ENCODE measurements at places on chromosomes 11 and 22.
A peak's percentile ranks its signal among the peaks of the same experiment; 100 is the strongest.

DNA sequence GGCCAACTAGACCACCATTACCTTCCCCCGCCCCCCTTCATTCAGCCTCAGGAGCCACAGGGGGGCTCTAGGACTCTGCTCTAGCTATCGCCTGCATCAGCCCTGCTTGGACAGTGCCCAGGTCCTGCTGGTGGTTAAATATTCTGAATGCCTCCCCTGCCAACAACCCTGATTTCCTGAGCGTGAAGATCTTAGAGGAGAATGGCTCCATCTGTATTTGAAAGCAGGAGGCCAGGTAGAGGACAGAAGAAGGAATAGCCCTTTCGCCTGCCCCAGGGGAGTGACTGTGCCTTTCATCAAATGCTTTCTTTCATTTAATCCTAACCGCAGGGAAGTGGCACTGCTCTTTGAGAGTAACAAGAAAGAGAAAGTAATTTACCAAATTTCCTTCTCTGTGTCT lies 69.2 kb downstream of the ISX start:
- no peak overlapping the region for H3K4me3 ChIP-seq
- H3K27me3 ChIP-seq, result peaks cover 5% of the 10 kb centered on the region
- H3K27ac ChIP-seq, result no peak overlapping the region
- no peaks in the 10 kb centered on the region for H3K36me3 ChIP-seq
- H3K4me1 ChIP-seq, result no peaks in the 10 kb centered on the region
- no peak for DNase-seq

DNA sequence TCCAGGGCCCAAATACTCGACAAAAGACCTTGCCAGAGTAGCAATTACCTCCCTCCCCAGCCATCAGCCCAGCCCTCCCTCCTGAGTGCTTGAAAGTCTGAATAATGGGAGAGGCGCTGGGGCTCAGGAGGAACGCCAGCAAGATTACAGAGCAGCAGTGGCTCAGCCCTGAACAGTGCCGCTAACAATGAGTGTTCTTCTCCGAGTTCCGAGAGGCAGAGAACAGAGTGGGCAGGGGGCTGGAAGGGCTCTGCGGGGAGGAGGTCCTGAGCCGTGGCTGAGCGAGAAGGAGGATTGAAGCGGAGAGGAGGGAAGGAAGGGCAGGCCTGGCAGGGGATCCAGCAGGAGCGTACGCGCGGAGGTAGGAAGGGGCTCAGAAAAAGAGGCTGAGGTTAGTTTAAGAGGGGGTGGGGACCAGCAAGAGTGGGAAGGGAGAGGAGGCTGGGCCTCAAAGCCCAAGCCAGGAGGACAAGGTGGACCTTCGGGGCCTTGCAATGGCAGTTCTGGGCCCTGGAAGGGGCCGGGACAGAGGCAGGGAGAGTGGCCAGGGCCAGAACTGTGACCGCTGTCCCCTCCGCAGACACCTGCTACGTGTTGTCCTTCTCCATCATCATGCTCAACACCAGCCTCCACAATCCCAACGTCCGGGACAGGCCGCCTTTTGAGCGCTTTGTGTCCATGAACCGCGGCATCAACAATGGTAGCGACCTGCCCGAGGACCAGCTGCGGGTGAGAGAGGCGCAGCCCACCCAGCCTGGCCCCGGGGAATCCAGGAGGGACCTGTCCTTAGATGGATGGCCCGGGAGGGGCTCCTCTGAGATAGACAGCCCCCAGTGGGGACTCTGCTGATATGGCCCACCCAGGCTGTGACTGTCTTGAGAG lies 20.6 kb downstream of the CYTH4 start:
- peaks cover 22% of the 10 kb centered on the region for H3K36me3 ChIP-seq
- no peak for DNase-seq
- no peak overlapping the region for H3K27ac ChIP-seq
- H3K27me3 ChIP-seq, result no peaks in the 10 kb centered on the region

DNA sequence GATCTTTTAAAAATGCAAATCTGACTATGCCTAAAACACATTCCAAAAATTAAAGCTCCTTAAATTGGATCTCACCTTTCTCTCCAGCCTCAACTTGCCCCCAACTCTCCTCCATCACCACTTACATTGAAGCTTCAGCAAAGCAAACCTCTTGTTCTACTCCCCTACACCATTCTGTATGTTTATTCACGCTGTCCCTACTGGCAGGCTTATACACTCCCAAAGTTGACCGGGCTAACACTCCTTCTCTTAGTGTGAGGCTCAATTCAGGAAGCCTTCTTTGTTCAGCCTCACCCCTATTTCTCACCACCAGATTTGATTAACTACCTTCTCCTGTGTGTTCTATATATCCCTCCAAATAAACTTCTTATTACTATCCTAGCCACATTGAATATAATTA lies 1.8 kb upstream of the GDPD4 start:
- no peaks in the 10 kb centered on the region for H3K4me1 ChIP-seq
- no peak overlapping the region for H3K4me3 ChIP-seq
- no peaks in the 10 kb centered on the region for H3K36me3 ChIP-seq
- H3K27me3 ChIP-seq, result no peaks in the 10 kb centered on the region
- DNase-seq, result no peak

GRCh38 chr11:61062181-61062930 lies 39.9 kb upstream of the CD5 start:
- no peaks in the 10 kb centered on the region for H3K4me1 ChIP-seq
- no peaks in the 10 kb centered on the region for H3K27me3 ChIP-seq
- DNase-seq, result no peak

GRCh38 chr11:75013051-75013450 lies 24.3 kb downstream of the NEU3 start:
- no peak overlapping the region for H3K27ac ChIP-seq
- H3K27me3 ChIP-seq, result no peaks in the 10 kb centered on the region
- DNase-seq, result no peak
- H3K4me1 ChIP-seq, result no peaks in the 10 kb centered on the region
- peaks cover 18% of the 10 kb centered on the region for H3K36me3 ChIP-seq

- no peaks in the 10 kb centered on the region for H3K27me3 ChIP-seq
- H3K4me1 ChIP-seq, result peaks cover 4% of the 10 kb centered on the region
- H3K36me3 ChIP-seq, result peaks cover 3% of the 10 kb centered on the region
- no peak overlapping the region for H3K27ac ChIP-seq
Observed at GRCh38 chr11:110130642-110131238, 37.5 kb downstream of the ZC3H12C start.

- no peaks in the 10 kb centered on the region for H3K36me3 ChIP-seq
- no peak overlapping the region for H3K4me3 ChIP-seq
- peaks cover 18% of the 10 kb centered on the region for H3K4me1 ChIP-seq
- no peak for DNase-seq
- no peak overlapping the region for H3K27ac ChIP-seq
Observed at GRCh38 chr11:329886-330253, 9.2 kb upstream of the IFITM3 start.

- no peak for DNase-seq
- H3K4me3 ChIP-seq, result no peak overlapping the region
- no peaks in the 10 kb centered on the region for H3K4me1 ChIP-seq
- peaks cover 5% of the 10 kb centered on the region for H3K36me3 ChIP-seq
- H3K27me3 ChIP-seq, result no peaks in the 10 kb centered on the region
- H3K27ac ChIP-seq, result no peak overlapping the region
Observed at GRCh38 chr11:67227726-67228125, 38.5 kb upstream of the GRK2 start.

GRCh38 chr11:11409901-11410300 lies 56.9 kb upstream of the CSNK2A3 start:
- H3K4me3 ChIP-seq, result no peak overlapping the region
- peaks cover 97% of the 10 kb centered on the region for H3K27me3 ChIP-seq
- H3K36me3 ChIP-seq, result no peaks in the 10 kb centered on the region
- H3K4me1 ChIP-seq, result peaks cover 8% of the 10 kb centered on the region
- DNase-seq, result no peak
- no peak overlapping the region for H3K27ac ChIP-seq

DNA sequence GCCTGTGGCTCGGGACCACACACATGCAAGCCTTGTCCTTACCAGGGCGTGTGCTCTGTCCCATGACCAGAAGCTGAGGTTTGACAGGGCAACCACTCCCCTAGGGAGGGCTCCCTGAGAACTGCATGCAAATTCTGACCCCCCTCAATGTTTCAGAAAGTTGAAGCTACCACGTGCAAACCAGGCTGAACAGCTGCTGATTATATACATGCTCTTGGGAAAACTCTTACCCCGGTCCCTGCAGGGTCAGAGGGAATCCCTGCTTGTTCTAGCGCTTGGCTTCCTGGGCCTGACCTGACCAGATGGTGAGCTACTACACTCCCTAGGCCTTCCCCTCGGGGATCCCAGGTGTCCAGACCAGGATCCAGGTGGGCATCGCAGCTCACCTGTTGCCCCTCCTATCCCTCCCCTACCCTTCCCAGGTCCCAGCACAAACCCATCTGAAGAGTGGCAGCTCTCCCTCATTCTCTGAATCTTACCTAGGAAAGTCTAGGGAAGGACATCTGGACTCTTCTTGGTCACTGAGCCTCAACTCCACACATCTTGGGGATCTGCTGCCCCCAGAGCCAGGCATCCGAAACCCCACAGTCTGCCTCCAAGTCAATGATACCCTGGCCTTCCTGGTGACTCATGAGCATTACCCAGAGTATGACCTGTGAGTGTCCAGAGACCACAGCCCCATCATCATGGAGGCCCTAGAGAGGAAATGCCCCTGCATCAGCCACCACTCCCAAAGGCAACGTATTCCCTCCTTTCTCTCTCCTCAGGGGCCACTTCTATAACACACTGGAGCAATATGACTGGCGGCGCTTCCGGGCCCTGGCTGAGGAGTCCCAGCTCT lies 61.5 kb downstream of the BTG4 start:
- H3K36me3 ChIP-seq, result no peaks in the 10 kb centered on the region
- no peaks in the 10 kb centered on the region for H3K27me3 ChIP-seq
- no peak overlapping the region for H3K27ac ChIP-seq

- H3K36me3 ChIP-seq, result no peaks in the 10 kb centered on the region
- H3K27ac ChIP-seq, result peak overlapping the region; percentile 39
- peak overlapping the region; percentile 20 for H3K4me3 ChIP-seq
- H3K4me1 ChIP-seq, result peaks cover 5% of the 10 kb centered on the region
Observed at GRCh38 chr11:76665172-76665571, 5.4 kb downstream of the LRRC32 start.

GRCh38 chr22:26406118-26406517 lies 22.9 kb upstream of the ASPHD2 start:
- no peak overlapping the region for H3K27ac ChIP-seq
- DNase-seq, result no peak
- H3K36me3 ChIP-seq, result no peaks in the 10 kb centered on the region
- H3K4me3 ChIP-seq, result no peak overlapping the region
- peaks cover 2% of the 10 kb centered on the region for H3K4me1 ChIP-seq

DNA sequence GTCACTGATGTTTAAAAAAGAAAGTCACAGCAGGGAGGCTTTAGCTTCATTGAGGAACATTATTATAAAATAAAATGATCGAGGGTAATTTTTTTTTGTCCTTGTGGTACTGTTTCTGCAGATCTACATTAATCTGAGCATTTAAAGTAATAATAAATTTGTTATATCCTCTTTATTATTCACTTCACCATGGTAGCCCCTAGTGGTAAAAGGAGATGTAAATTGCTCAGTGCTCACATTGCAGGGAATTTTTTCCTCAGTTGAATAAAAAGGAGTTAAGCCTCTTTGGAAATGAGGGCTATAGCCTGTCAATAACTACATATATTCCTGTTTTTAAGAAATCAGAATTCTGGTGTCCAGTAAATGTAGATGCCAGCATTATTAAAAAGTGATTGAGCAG lies 99.7 kb upstream of the VPREB1 start:
- no peaks in the 10 kb centered on the region for H3K36me3 ChIP-seq
- H3K27ac ChIP-seq, result no peak overlapping the region
- no peaks in the 10 kb centered on the region for H3K4me1 ChIP-seq

- no peaks in the 10 kb centered on the region for H3K36me3 ChIP-seq
- DNase-seq, result no peak
- H3K27me3 ChIP-seq, result no peaks in the 10 kb centered on the region
- H3K4me1 ChIP-seq, result peaks cover 13% of the 10 kb centered on the region
Observed at GRCh38 chr11:117009905-117010605, 88.2 kb downstream of the SIK3 start.
